CD4-positive, alpha-beta T cell treated with Interleukin-10 for 1 hour (primary cell): ENCODE measurements at places on chromosomes 7 and 10.

GRCh38 chr10:7378602-7379403 is 32.0 kb downstream of the SFMBT2 start:
- DNase-seq: peak; percentile 11

DNA sequence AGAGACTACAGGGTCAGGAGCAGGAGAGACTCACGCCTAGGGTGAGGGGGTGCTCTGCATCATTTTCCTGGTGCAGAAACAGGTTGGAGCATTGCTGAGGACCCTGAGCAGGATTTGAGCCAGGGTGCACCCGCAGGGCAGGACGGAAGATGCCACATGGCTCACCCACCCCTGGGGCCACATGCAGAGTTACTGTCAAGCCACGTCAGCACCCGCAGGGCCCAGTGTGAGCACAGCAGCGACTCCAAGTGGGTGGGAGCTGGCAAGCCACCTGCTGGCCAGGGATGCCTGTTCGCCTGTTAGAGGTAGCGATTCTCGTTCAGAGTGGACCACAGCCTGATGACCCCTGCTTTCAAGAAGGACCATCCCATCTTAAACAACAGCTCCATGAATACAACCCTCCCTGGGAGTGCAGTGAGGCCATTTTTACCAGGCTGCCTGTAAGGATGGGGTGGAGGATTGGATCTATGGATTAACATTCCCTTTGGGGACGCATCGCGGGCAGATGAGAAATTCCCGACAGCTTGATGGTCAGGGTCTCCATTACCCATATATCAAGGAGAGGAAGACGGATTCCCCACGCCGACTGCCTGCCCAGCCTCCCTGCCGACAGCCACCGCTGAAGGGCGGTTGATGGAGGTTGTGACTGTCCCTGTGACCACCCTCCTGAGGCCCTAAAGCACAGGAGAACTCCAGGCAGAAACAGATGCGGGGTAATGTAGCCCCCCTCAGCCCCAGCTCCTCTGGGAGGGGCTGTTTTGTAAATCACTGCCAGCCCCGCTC is 101.1 kb upstream of the RET start:
- no peak for DNase-seq

DNA sequence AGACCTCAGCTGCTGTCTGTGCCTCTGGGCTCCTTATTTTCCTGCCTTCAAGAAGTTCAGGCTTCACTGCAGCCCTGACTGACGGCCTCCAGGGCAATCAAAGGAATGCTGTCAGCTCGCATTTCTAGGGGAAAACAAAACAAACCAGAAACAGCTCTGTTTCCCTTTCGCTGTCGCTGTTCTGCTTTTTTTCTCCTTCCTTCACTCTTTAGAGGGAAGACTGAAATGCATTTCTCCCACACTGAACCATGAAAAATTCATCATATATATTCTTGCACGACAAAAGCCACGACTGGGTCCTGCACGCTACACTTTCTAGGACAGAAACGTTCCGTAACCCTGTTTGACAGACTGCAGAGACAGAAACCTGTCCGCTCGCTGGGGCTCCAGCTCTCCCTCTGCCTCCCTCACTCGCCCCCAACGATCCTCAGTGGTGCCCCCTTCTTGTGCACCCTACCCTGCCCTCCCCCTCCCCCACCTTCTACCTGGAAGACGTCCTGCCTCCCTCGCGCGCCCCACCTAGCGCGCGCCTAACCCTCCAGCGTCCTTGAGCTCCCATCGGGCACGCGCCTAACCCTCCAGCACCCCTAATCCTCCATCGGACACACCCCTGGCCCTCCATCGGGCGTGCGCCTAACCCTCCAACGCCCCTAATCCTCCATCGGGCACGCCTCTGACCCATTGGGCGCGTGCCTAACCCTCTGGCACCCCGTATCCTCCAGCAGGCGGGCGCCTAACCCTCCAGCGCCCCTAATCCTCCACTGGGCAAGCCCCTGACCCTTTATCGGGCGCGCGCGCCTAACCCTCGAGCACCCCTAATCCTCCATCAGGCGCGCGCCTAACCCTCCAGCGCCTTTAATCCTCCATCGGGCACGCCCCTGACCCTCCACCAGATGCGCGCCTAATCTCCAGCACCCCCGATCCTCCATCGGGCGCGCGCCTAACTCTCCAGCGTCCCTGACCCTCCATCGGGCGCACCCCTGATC is 37.1 kb downstream of the SVOPL start:
- DNase-seq: no peak

GRCh38 chr7:130461272-130461671 is 20.5 kb upstream of the CEP41 start:
- no peak for DNase-seq

GRCh38 chr10:91328320-91328984 is 81.7 kb upstream of the HECTD2 start:
- no peak for DNase-seq

GRCh38 chr7:51629206-51629605 is 312.6 kb upstream of the COBL start:
- no peak for DNase-seq
